ENCODE measurements at places on chromosomes 11 and 22.

GRCh38 chr22:49046546-49047361, 780.9 kb downstream of the BRD1 start:
- DNase-seq: no peak

DNA sequence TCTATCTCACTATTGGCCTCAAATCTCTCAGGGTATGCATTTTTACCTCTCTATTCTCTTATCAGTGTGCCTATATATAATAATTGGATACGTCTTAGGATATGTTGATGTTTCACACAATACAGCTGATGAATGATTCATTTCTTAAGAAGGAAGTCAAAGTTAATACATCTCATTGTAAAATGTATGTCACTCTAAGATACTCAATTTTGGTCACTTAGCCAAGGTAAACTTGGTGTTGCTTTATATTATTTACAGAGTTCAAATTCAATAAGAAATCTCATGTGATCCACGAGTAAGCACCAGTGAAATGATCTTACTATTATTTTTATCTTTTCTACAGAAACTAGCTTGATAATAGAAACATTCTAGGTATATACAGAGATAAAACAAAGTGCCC, 1266.5 kb downstream of the JRKL start:
- DNase-seq: no peak

DNA sequence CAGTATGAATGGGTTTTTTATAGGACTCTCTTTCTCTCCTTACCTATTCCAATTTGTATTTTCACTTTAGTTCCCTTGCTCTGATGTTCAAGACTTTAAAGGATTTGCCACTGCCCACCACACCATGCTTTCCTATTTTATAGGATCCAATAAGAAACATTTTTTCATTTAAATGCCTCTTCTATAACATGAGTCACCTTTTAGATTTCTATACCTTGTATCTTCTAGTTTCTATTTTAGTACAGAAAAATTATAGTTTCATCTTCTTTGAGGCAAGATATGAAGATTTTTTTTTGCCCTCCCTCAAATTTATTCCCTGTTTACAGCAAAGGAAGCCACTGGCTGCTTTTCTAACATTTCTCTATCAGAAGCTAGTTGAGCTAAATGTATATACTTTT, 76.8 kb downstream of the ARFGAP2 start:
- DNase-seq: no peak

- DNase-seq: no peak
Observed at GRCh38 chr11:104061853-104062521, 25.5 kb downstream of the DDI1 start.

DNA sequence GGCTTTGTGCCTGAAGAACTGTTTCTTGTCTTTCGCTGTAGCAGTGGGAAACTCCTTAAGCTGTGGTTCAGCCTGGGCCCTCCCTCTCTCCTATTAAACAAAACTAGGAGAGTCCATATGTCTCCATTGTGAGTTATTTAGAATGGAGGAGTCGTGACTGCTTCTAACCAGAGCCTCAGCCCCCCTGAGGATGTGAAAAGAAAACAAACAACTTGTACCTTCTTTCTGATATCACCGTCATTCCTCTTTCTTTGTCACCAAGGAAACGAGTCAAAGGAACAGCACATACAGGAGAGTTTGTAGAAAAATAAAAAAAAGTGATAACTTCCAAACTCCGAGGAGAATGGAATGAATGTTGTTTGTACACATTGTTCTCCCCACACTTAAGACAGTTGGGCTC, 11.6 kb upstream of the EXT2 start:
- DNase-seq: no peak

- DNase-seq: no peak
Observed at GRCh38 chr11:71370895-71371673, 77.1 kb downstream of the DHCR7 start.

DNA sequence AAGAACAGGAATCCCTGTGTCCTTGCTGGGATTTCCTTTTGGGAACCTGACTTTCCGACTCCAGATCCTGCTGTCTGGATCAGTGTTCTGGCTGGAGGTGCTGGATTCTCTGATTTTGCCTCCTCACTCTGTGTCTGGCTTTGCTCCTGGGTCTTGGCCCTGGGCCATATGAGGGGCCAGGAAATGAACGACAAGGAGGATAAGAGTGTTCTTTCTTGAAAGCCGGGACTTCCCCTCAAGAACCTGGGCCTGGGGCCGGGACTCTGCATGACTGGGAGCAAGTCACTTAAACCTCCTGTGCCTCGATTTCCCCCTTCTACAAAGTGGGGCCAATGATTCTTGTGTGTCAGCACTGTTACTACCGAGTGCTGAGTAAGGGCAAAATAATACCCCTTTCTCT, 2.9 kb upstream of the MYO7A start:
- no peak for DNase-seq

DNA sequence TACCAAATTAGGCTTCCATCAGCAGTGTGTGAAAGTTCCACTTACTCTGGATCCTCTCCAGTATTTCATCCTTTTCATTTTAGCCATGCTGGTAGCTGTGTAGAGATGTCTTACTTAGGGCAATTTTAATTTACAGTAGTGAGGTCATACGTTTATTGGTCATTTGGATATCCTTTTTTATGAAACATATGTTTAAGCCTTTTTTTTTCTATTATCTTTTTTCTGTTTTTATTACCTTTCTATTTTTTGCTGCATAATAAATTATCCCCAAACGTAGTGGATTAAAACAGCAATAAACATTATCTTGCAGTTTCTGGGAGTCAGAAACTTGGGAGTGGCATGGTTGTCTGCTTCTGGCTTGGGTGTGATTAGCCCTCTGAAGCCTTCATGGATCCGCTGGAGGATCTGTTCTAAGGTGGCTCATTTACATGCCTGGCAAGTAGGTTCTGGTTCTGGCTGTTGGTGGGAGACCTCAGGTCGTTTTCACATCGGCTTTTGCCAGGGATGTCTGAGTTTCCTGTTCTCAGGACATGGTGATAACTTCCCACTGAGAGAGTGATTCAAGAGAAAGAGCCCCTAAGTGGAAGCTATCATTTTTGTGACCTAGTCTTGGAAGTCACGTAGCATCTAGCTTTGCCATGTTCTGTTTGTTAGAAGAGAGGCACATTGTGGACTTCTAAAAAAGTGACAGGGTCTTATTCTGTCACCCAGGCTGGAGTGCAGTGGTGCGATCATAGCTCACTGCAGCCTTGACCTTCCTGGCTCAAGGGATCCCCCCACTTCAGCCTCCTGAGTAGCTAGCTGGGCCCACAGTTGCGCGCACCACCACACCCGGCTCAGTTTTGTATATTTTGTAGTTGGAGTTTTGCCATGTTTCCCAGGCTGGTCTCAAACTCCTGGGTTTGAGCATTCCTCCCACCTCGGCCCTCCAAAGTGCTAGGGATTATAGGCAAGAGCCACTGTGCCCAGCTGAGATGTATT, 38.6 kb downstream of the PPP6R3 start:
- no peak for DNase-seq

DNA sequence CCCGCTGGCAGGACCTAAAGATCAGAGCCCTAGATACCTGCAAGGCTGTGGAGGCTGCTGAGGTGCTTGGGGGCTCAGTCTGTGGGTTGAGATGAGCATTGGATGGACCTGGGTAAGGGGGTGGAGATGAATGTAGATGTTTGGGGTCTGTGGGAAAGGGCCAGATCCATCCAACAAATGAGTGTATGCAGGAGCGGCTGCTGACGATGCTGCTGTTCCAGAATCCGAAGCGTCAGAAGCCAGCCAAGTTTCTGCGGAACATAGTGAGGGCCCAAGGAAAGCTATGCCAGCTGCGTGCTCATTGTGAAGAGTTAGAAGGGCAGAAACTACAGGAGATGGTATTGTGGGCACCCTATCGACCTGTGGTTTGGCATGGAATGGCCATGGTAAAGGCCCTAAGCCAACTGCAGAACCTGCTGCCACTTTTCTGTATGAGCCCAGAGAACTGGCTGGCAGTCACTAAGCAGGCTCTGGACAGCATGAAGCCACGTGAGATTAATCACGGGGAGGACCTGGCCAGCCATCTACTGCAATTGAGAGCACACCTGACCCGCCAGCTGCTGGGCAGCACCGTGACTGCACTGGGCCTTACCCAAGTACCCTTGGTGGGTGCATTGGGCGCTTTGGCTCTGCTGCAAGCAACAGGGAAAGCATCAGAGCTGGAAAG, 36.6 kb downstream of the RRP8 start:
- no peak for DNase-seq

- no peak for DNase-seq
Observed at GRCh38 chr11:110185121-110185591, 92.0 kb downstream of the ZC3H12C start.

DNA sequence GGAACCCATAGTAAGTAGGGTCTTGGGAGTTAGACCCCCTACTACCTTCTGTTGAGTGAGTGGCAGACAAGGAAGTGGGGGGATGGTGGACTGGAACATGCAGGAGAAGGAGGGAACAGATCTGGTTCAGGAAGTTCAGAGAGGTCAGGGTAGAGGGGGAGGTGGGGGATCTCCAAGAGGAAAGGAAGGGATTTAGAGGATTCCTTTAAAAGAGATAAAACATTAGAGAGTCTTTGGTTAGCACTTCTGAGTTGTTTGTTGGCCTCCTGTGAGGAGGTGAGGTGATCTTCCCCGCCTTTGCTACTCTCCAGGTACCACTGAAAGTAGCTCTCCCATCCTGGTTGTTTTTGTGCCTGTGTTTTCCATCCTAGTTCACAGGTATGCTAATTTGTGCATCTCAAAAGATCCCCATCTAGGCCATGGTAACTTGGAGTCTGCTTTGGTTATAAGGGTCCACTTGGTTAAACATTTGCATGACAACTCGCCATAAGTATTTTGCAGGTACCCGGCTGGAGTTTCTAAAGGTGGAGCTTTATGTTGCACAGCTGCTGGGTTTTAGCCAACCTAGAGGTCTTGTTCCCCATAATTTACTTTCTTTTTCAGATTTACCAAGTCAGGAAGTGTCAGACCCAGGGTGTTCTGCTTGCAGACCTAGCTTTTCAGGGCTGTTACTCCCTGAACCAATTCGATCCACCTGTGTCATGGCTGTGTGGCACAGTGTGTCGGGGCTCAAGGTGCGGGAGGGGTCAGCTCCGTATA, 79.3 kb upstream of the SORL1 start:
- no peak for DNase-seq

- DNase-seq: no peak
Observed at GRCh38 chr11:73951797-73952196, 971 bp downstream of the DNAJB13 start.

DNA sequence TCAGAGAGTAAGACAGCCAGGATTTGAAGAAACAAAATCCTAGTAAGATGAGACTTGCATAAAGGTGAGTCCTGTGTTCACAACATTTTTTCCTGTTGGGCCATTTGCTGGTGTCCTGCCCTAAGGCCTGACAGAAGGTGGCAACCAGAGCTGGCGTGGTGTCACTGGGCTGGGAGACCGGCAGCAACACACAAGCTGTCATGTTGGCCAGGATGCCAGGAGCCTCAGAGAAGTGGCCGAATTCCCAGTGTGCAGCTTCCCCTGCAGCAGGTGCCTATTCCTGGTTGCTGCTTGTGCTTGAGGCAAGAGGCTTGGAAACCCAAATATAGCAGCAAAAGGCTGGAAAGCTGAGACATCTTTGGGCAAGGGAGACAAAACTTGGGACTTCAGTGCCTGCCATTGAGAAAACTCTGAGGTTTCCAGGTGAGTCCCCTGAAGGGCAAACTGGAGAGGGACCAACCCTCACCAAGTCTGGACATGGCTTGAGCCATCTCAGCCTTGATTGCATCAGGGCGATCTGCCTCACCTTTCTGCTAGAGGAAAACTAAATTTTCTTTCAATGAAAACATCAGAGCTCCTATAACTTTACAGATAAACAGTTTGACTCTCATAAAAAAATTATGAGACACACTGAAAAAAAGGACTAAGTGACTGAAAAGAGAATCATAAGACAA, 25.9 kb downstream of the ALG12 start:
- DNase-seq: no peak

DNA sequence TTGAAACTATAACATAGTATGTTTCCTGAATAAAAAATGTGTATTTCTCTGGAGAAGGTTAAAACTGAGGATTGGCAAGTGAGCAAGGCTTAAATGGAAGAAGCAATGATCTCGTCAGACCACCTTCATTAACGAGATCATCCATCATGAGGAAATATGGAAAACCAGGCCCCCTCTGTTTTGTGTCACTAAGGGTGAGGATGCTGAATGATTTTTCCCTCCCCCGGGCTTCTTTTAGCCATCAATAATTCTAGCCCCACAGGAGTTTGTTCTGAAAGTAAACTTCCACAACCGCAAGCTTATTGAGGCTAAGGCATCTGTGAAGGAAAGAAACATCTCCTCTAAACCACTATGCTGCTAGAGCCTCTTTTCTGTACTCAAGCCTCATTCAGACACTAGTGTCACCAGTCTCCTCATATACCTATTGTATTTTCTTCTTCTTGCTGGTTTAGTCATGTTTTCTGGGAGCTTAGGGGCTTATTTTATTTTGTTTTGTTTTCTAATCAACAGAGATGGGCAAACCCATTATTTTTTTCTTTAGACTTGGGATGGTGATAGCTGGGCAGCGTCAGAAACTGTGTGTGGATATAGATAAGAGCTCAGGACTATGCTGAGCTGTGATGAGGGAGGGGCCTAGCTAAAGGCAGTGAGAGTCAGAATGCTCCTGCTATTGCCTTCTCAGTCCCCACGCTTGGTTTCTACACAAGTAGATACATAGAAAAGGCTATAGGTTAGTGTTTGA, 5.8 kb upstream of the HBE1 start:
- no peak for DNase-seq

- DNase-seq: no peak
Observed at GRCh38 chr11:94664346-94664745, 97.2 kb downstream of the PIWIL4 start.

- DNase-seq: no peak
Observed at GRCh38 chr11:119591836-119592310, 137.1 kb downstream of the NECTIN1 start.

GRCh38 chr11:120088056-120088455, 49.9 kb downstream of the TRIM29 start:
- DNase-seq: no peak

- DNase-seq: no peak
Observed at GRCh38 chr11:15568440-15568839, 453.7 kb downstream of the INSC start.

DNA sequence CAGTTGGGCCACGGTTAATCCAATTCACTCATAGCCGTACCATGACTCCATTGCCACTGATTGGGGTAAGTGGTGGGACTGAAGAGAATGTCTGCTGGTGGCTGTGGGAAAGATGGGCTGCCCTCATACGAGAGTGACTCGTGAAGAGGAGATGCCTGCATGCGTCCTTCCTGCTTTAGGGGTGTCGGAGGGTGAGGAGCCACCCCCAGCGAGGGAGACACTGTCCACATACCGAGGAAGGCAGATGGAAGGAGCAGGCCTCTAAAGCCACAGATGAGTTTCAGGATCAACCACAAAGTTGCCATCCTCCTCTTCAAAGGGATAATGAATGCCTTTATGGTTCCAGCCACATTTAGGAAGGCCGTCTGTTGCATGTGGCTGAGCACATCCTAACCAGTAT, 83.2 kb downstream of the GRIK4 start:
- DNase-seq: no peak

DNA sequence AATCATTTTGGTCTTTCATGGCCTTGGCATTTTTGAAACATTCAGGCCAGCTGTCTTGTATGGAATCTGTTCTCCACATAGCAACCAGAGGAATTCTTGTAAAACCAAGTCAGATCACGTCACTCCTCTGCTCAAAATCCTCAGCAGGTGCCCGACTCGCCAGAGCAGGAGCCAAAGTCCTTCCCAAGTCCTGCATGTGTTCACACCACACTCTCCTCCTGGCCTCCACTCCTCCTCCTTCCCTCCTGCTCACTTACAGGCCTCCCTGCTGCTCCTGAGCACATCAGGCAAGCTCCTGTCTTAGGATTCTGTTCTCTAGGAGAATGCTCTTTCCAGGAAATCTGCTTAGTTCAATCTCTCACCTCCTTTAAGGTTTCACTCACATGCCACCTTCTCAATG, 6.9 kb upstream of the PSMC3 start:
- no peak for DNase-seq

- DNase-seq: no peak
Observed at GRCh38 chr22:32322986-32323385, 34.7 kb upstream of the RFPL3 start.
